ENCODE measurements at places on chromosomes 1 and 21.

DNA sequence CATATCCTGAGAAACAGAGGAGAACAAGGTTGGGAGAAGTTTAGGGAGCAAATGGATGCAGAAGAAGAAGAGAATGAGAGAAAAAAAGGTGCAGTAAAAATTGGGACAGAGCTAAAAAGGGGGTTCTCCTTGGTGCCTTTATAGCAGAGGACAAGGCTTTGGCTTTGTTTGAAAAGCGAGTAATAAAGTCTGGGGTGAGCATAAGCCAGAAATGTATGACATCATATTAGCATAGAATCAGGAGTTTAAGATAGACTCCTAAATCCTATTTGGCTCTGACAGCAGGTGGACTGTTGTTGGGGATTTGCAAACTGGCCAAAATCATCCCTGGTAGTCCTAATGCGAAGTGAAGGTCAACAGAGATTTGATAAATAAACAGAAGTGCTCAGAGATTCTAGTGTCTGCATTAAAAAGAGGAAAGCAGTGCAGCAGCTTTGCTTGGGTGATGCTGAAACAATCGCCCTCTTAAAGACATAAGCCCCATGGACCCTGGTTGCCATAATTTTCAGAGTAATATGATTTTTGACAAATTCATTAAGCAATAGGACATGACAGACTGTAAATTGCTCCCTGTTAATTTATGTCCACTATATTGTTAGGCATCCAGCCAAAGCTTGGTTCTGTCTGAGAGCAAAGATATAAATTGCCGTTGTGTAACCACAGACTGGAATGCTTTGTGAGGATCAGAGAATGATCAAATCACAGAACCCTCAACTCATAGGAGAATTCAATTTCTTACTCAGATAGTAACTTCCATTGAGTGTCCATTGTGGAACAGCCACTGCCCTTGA is 385.0 kb upstream of the NFIA start:
- no peak for DNase-seq

- DNase-seq, result no peak
Measured at GRCh38 chr1:158864595-158864994, 33.4 kb downstream of the MNDA start.

GRCh38 chr1:54678776-54679643 is 36.7 kb upstream of the TTC4 start:
- DNase-seq, result no peak

GRCh38 chr1:30855686-30856259 is 52.8 kb downstream of the SDC3 start:
- no peak for DNase-seq

DNA sequence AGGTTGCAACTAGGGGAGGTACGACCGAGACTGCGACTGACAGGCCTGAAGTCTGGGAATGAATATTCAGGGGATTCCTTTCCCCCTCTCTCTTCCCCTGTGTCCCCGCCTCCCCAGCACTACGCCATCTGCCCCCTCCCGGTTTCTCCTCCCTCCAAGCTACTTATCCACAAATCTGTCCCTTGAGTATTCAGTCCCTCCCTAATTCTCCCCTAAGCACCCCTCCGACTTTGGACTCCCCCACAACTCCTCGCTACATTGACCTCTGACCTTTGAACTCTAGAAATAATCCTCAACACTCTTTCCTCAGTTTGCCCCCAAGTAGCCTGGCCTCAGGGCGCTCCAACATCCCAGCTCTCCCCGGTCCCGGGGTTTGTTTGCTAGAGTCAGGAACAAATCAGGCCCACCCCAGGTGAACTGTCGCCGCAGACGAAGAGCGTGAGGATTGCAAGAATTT is 393 bp downstream of the LYSMD1 start:
- DNase-seq, result no peak
